IMR-90 (cell line): ENCODE measurements at places on chromosomes 2 and 18. TPM values are rescaled to one million over a fixed set of nuclear protein-coding genes. Genes with fewer than 3 reads are reported as not detected.
A peak's percentile ranks its signal among the peaks of the same experiment; 100 is the strongest.

DNA sequence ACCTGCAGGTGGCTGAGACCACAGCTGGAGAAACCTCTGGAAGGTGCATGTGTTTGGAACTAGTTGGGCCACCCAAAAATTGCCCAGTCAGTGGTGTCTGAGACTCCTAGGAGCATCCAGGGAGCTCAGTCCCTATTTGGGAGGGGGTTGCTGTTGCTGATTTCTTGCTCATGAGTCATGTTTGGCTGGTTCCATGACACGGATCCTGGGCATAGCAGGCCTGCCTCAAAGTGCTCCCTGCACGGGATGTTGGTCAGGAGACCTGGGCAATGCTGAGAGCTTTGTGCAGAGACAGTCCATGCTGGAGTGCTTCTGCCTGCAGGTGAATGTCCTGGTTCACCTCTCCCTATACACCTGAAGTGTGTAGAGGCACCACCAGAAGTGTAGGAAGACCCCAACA lies 194.2 kb downstream of the GLI2 start:
- DNase-seq = peak; percentile 59

GRCh38 chr2:25035537-25036220 lies 6.2 kb upstream of the EFR3B start:
- no peak for DNase-seq

DNA sequence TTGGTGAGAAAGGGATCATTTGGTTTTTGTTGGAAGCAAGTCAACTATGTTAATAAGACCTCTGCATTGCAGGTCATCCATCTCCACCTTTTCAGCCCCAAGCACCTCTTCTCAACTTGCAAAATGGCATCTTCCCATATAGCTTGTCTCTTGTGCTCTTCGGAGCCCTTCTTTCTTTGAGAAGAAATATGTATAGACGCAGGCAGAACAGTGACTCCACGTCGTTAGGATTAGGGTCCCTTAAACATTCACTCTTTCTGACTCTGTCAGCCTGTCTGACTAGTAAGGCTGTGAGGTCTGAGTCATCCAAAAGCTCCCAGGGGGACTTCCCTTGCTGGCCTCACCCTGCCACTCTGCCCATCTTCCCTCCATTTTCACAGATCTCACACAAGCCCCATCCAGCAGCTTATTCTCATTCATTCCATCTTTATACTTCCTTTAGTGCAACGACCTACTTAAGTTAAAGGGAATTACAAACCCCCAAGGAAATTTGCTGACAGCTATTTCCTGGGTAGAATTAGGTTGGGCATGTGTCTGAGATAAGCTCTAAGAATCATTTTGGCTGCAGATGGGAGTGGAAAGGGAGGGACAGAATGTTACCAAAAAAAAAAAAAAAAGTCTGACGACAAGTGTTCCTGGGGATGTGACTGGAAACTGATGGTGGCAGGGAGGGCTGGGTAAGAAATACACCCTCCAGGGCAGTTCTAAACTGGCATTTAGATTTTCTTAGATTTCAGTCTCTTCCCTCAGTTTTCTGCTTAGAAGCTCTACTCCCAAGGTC lies 37.7 kb upstream of the MEX3C start:
- no peak for DNase-seq

- no peak for DNase-seq
Observed at GRCh38 chr2:103232865-103233264, 471.0 kb downstream of the TMEM182 start.

CIB4 gene
- not detected in 2 replicates for polyA plus RNA-seq

DNA sequence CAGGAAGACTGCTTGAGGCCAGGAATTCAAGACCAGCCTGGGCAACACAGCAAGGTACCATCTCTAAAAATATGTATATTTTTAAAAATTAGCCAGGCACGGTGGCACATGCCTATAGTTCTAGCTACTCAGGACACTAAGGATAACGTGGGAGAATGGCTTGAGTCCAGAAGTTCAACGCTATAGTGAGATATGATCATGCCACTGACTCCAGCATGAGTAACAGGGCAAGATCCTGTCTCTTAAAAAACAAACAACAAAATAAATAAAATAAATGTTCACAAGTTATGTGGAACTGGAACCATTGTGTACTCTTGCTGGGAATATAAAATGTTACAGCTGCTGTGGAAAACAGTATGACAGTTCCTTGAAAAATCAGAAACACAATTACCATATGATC lies 47.2 kb downstream of the USP34 start:
- DNase-seq = peak; percentile 69

RIT2 gene
- not detected in 2 replicates for polyA plus RNA-seq

DNA sequence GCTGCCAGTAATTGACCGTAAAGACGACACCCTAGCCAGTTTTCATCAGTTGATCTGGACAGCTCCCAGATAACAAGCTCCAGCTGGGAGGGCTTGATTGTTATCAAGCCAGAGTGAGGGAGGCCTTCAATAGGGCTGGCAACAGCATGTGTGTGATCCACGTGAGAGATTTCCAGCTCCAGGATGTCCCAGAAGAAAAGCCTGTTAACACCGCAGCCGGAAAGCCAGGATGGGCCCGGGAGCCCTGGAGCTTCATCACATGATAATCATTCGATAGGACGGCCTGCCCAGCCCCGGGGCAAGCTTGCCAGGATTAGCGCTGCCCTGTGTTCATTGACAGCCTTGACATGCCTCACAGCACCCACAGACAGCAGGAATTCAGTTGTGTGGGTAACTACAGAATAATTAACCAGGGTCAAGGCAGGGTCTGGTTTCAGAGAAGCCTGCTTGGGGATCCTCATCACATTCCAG lies 182.5 kb downstream of the C1D start:
- DNase-seq = peak; percentile 16

DNA sequence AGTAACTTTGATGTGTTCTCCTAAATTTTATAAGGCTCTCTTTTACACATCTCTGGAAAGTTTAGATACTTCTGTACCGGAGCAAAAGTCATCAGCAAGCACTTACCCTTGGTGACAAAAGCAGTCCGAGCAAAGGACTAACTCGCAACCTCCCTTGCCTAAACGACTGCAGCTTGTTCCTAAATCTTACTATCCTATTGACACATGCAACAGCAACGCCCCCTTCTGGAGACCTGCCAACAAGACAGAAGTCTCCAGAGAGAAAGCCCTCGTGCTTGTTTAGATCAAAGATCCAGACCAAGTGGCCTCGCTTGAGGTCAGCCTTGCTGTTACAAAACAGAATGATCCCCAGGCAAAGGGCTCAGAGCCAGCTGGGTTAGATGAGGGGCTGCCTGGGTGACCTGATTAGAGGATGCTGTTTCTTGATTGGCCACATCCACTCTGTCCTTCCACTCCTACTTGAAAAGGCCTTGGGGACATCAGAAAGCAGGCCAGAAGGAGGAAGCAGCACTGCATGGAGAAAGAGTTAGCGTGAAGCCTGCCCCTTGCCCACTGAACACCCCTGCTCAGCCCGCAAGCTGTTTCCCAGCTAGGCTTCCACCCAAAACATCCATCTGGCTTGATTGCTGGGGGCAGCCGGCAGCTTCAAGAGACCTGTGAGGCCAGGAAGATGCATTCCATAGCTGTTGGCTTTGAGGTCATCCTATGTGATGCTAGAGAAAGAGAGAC lies 94.3 kb downstream of the HNRNPLL start:
- peak; percentile 66 for DNase-seq

MC2R gene
- polyA plus RNA-seq = not detected in 2 replicates

- DNase-seq = peak; percentile 79
Observed at GRCh38 chr2:11377928-11378545, 33.6 kb upstream of the ROCK2 start.

GRCh38 chr18:25350489-25351251 lies 1.3 kb downstream of the ZNF521 start:
- DNase-seq = peak; percentile 65

RGPD3 gene
- polyA plus RNA-seq = 0.06 and 0.07 TPM in 2 replicates

UGT1A10 gene
- not detected in 2 replicates for polyA plus RNA-seq

GRCh38 chr2:86593266-86593665 lies 30.0 kb upstream of the CHMP3 start:
- DNase-seq = no peak

- DNase-seq = no peak
Observed at GRCh38 chr18:21262979-21263378, 20.9 kb downstream of the GREB1L start.

ERBB4 gene
- polyA plus RNA-seq = not detected in 2 replicates

GRCh38 chr2:181268174-181268867 lies 188.9 kb upstream of the ITGA4 start:
- no peak for DNase-seq

CPO gene
- polyA plus RNA-seq = not detected in 2 replicates

MAPRE2 gene
- polyA plus RNA-seq = 18.4 and 19.6 TPM in 2 replicates

APCDD1 gene
- 1.9 and 2.2 TPM in 2 replicates for polyA plus RNA-seq

- no peak for DNase-seq
Observed at GRCh38 chr2:71933467-71934319, 214.0 kb downstream of the CYP26B1 start.

GRCh38 chr2:205878999-205879762 lies 196.9 kb downstream of the NRP2 start:
- no peak for DNase-seq

GRCh38 chr18:51490417-51490816 lies 292.9 kb upstream of the MEX3C start:
- DNase-seq = no peak

DNA sequence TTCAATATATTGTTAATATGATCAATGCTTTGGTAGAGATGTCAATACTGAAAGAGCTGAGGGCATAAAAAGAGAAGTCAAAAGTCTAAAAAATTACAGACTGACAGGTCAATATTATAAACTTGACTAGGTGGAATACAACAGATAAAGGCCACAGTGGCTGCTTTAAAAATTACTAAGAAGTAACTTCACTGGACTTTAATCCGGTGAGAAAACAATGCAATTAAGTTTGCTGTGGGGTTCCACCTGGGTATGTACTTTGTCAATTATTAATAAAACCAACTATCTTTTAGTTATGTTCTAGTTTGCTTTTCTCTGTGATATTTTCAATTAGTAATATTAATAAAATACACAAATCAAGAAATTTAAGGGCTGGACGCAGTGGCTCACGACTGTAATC lies 44.7 kb downstream of the RAPH1 start:
- no peak for DNase-seq

GRCh38 chr18:76963936-76964335 lies 141.6 kb downstream of the ZNF236 start:
- DNase-seq = no peak

DNA sequence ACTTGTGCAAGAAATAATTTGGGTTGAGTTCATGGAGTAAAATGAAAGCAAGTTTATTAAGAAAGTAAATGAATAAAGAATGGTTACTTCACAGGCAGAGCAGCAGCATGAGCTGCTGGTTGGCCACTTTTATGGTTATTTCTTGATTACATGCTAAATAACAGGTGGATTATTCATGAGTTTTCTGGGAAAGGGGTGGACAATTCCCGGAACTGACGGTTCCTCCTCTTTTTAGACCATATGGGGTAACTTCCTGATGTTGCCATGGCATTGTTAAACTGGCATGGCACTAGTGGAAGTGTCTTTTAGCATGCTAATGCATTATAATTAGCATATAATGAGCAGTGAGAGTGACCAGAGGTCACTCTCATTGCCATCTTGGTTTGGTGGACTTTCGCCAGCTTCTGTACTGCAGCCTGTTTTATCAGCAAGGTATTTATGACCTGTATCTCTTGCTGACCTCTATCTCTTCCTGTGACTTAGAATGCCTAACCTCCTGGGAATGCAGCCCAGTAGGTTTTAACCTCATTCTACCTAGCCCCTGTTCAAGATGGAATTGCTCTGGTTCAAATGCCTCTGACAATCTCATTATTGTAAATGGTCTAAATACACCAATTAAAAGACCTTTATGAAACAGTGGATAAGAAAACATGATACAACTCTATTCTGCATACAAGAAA lies 114.1 kb upstream of the FIGN start:
- no peak for DNase-seq

DNA sequence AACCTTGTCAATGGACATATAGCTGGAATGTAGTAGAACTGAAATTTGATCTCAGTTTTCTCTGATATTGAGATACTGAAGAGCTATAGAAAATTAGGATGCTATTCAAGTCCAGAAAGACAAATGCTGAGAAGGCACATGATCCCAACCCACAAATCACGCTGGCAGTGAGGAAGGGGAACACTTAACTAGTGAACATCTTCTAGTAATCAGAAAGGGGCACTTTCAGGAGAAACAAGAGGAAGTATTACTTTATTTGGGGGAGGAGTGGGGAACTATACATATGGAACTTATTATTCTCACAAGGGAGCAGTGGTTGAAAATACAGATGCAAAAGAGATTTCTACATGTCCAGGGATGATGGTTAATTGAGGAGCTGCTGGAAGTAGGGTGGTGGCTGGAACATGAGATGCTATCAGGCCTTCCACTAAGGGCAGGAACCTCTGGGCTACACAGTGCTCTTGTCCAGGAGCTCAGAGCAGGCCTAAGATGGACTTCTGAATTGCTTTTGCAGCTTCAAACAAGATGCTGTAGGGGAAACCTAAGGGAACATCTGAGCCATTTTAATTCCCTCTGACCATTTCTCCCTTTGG lies 79.3 kb downstream of the TGFA start:
- DNase-seq = no peak

- peak; percentile 36 for DNase-seq
Observed at GRCh38 chr2:32436150-32436549, 79.3 kb downstream of the BIRC6 start.

- no peak for DNase-seq
Observed at GRCh38 chr2:5569256-5569655, 122.9 kb upstream of the SOX11 start.

XDH gene
- polyA plus RNA-seq = 0.46 and 0.80 TPM in 2 replicates

NUP35 gene
- 10.6 and 10.9 TPM in 2 replicates for polyA plus RNA-seq

GRCh38 chr2:159126432-159127022 lies 158.1 kb downstream of the TANC1 start:
- DNase-seq = peak; percentile 79

DNA sequence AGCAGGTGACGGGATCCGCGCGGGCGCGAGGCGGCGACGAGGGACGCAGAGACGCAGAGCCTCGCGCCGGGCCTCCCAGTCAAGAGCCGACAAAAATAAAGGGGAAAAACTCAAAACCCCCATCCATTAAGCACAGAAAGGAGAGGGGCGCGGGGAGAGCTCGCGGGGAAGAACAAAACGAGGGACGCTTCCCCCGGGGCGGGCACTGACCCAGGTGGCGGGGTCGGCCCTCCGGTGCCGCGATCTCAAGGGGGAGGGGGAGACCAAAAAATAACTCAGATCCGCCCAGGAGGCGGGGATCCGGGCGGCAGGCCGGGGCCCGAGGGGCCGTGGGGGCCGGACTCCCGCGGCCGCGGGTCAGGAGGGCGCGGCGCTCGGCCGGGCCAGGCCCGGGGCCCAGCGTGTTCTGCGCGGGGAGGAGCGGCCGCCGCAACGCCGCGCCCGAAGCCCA lies 597 bp downstream of the RNF103 start:
- no peak for DNase-seq

SAG gene
- polyA plus RNA-seq = not detected in 2 replicates
